ENCODE measurements at places on chromosomes 1 and 21.

GRCh38 chr1:50917138-50918137, 42.6 kb downstream of the FAF1 start:
- DNase-seq = no peak

- DNase-seq = no peak
Observed at GRCh38 chr1:205930799-205931281, 12.4 kb downstream of the SLC26A9 start.

- no peak for DNase-seq
Observed at GRCh38 chr1:24743404-24744211, 1.6 kb upstream of the CLIC4 start.

DNA sequence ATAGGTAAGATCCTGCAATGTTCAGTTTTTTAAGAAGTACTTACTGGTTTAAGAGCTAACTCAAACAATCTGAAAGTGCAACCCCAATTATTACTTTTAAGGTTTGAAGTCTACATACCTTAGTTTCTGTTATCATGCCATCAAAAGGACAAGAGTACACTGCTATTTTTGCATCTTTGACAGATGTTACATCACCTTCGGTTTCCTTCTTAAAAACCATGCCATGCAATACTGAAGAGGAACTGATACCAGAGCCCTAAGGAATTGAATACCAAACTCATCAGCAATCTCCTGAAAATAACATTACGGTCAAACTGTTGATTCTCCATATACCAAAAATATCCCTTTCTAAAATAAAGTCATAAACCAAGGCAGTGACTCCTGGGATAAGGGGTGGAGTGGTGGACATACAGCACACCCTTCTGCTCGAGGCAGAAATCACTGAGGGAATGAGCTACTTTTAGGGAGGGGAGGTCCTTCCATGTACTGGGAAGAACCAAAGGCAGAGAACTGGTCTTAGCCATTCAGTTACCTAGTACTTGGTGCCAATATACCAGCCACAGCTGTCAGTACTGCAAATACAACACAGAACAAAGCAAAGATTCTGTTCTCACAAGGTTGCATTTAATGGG, 8.5 kb downstream of the CCT8 start:
- no peak for DNase-seq

DNA sequence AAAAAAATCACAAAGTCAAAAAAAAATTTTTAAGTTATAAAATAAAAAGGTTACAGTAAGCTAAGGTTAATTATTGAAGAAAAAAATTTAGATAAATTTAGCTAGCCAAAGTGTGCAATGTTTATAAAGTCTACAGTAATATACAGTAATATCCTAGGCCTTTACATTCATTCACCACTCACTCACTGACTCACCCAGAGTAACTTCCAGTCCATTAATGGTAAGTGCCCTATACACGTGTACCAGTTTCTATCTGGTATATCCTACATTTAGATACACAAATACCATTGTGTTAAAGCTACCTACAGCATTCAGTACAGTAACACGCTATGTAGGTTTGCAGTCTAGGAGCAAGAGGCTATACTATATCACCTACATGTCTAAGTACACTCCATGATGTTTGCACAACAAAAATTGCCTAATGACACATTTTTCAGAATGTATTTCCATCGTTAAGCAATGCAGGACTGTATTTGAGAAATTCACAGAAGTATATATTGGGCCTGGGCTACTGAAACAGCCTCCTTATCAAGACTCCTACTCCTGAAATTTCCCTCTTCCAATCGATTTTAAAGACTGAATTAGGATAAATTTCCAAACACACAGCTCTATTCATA, 155.1 kb downstream of the COP1 start:
- DNase-seq = no peak

- no peak for DNase-seq
Observed at GRCh38 chr21:45045481-45045880, 28.9 kb upstream of the ADARB1 start.

DNA sequence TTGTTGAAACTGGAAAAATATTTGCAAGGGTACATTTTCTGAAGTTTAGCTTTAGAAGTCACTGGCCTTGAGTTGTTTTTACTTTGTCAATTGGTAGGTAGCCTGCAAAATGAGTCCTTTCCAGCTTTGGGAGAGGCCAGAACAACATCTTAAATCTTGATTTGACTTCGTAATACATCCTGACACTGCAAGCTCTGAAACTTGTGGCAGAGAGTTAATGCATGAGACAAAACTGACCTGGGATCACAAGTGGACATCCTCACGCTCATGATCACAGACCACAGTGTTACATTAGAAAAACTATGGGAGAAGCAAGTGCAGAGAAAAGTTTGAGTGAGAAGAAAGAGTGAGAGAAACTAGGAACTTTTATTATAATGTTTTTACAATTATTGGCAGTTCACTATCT, 550.9 kb downstream of the USP25 start:
- no peak for DNase-seq

- no peak for DNase-seq
Observed at GRCh38 chr1:58397187-58397820, 149.2 kb downstream of the OMA1 start.

GRCh38 chr1:202010180-202011015, at the start of gene ELF3:
Gene ELF3, plus strand, starts transcription at chr1:202010587. Its CDS starts 550 bp downstream, at chr1:202011137.
- no peak for DNase-seq

DNA sequence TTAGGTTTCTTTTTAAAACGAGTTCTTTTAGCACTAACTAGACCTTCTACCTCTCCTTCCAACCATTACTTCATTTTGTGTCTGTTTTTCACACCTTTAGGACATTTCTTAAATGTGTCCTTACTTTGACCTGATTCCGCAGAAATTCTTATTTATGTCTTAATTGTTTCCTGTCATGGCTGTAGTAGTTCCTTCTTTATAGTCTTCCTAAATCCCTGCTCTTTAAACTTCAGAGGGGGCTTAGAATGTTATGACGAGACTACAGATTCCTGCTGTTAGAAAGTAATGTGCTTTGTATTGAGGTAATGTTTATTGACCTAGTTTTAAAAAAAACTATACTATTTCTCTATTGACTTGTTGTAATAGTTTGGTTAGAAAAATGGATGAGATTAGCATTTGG, 70.4 kb downstream of the HMCN1 start:
- DNase-seq = no peak

- no peak for DNase-seq
Observed at GRCh38 chr1:216823731-216824130, 100.5 kb upstream of the ESRRG start.

DNA sequence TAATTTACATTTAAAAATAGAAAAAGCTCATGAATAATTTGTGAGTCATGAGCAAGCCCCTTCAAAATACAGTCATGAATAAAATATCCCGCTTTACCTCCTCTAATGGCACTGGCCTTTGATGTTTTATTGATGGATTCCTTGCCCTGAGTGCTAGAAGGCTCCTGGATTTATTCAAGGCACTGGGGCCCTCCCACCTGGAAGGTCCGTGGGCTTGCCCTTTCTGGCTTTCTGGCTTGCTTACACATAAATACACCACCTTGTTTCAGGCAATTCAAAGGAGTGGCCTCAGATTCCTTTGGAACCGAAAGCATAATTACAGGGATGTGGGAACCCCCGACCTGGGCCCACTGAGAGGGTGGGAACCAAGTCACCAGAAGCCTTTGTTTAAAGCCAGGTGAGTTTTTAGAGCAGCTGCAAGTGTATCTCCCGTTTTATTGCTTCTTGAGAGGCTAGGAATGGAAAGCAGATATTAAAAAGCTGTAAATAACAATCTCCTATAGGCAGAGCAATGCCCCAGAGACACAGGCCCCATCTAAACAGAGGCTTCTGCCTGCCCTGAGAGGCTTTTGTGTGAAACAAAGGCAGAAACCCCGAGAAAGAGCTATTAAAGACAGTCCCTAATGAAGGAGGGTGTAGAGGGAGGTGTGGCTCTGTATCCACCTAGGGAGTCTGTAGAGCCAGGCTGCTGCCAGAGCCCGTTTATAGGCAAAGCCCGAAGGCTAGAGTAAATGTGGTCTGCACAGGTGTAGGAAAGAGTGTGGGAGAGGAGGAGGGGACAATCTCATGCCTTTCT, 126.4 kb downstream of the FAM78B start:
- DNase-seq = no peak

DNA sequence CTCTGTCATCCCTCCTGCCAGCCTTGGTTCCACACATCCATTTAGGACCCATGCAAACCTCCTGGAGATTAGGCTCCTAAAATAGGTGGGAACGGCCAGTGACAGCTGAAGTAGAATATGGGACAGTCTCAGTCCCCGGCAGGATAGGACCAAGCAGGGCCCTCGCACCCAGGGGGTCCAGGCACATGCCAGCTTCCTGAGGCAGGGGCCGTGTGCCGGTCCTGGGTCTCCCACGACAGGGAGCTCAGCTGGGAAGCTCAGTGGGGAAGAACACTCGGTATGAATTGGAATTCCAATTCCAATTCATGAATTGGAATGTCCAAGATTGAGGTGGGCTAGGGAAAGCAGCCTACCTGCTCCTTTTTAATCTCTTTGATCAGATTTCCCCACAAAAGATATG, 9.8 kb downstream of the MUL1 start:
- no peak for DNase-seq

All from thymus (tissue), 14 donors.